ENCODE measurements at places on chromosomes 16 and 17.

DNA sequence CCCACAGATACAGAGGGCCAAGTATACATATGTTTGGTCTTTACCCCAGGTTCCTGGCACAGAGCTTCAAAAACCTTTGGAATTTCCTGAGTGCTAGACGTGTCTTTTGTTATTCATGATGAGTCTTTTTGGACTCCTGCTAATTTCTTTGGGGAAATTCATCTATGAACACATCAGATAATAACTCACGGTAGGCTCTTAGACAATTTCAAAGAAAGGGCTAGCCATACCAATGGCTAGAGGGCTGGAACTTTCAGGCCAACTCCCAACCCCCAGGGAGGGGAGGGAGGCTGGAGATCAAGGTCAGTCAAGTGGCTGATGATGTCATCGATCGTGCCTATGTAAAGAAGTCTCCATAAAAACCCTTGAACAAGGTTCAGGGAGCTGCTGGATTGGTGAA lies 101.9 kb downstream of the STX8 start:
- peak; percentile 75 for DNase-seq

GRCh38 chr16:11473728-11474127 lies 113.0 kb downstream of the LITAF start:
- no peak for DNase-seq

DNA sequence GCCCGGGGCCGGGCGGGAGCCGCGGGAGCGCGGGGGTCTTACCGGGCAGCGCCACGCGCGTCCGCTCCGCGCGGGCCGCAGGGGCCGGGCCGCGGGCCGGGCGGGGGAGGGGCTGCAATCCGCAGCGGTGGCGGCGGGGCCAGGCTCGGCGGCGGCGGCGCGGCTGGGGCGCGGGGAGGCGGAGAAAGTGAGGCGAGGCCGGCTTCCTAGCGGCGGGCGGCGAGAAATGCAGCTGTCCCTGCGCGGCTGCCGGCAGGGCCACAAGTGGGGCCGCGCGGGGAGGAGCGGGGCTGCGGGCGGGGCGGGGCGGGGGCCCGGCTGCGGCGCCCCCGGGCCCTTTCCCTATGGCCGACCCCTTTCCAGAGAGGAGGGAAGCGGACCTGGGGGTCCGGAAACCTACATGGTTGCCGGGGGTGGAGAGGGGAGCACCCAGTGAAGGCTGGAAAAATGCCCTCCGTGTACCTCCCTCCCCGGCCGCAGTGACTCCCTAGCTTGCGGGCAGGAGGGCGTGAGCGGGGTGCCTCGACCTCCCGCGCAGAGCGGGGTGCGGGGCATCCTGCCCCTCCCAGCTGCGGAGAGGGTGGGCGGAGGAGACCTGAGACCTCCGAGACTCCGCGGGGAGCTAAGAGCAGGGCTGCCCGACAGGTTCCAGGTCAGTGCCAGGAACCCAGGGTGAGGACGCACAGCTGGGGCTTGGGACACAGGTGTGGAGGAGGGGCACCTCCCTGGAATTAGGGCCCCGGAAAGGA lies at the start of gene CUEDC1:
Gene CUEDC1 (minus strand): TSS at position 230 of the 749 bp plus-strand sequence. CDS start 69,848 bp downstream, outside the sequence.
- peak; percentile 62 for DNase-seq

- DNase-seq: no peak
Measured at GRCh38 chr17:17755715-17756114, 74.5 kb downstream of the RAI1 start.

DNA sequence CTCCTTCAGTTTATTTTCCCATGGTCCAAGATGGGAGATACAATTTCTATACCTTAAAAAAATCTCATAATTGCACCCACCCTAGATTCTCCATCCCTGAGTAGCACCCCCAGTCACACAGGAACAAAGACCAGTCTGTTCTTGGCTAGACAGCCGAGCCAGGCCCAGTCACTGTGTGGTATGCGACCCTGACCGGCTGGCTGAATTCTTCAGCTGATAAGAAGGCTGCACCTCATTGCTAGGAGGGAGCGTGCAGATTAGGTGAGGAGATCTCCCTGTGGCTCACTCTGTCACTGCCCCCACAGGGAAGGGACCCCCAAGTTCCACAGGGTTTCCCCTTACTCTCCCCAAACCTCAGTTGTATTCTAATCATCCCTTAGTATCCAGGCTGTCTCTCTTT lies 138.7 kb downstream of the SALL1 start:
- no peak for DNase-seq

DNA sequence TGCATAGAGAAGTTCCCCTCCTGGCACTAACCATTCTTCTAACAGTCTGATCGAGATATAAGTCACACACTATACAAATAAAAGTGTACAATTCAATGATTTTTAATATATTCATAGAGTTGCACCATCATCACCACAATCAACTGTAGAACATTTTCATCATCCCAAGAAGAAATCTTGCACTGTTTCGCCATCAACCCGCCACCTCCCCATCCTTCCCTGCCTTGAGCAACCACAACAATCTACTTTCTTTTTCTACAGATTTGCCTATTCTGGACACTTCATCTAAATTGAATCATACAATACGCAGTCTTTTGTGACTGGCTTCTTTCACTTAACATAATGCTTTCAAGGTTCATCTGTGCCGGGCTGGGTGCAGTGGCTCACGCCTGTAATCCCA lies 33.0 kb upstream of the GUCY2D start:
- no peak for DNase-seq

Measured in fibroblast of skin of right quadriceps (primary cell).